Gastroesophageal sphincter (tissue), 4 donors: ENCODE measurements at places on chromosomes 7 and 10. TPM values are rescaled to one million over a fixed set of nuclear protein-coding genes. Genes with fewer than 3 reads are reported as not detected.

NACAD gene
- 10.6 TPM for total RNA-seq

LBX1 gene
- not detected for total RNA-seq

ZNF365 gene
- total RNA-seq: 5.8 TPM

EVX1 gene
- not detected for total RNA-seq

ZNF777 gene
- 6.1 TPM for total RNA-seq

SPDYE16 gene
- total RNA-seq: 0.94 TPM

FAM25C gene
- not detected for total RNA-seq

TSPAN15 gene
- total RNA-seq: 66.7 TPM

HEPACAM2 gene
- total RNA-seq: not detected

HSPA12A gene
- 24.0 TPM for total RNA-seq

SLC13A1 gene
- not detected for total RNA-seq

LRRC61 gene
- total RNA-seq: 7.1 TPM

PNLIP gene
- not detected for total RNA-seq

SUGCT gene
- 1.2 TPM for total RNA-seq

KRIT1 gene
- total RNA-seq: 74.2 TPM

PTPN20 gene
- total RNA-seq: 0.94 TPM

SEMA3E gene
- total RNA-seq: 24.9 TPM

DIP2C gene
- 40.8 TPM for total RNA-seq
